ENCODE measurements at places on chromosomes 5 and 9.
A peak's percentile ranks its signal among the peaks of the same experiment; 100 is the strongest.

DNA sequence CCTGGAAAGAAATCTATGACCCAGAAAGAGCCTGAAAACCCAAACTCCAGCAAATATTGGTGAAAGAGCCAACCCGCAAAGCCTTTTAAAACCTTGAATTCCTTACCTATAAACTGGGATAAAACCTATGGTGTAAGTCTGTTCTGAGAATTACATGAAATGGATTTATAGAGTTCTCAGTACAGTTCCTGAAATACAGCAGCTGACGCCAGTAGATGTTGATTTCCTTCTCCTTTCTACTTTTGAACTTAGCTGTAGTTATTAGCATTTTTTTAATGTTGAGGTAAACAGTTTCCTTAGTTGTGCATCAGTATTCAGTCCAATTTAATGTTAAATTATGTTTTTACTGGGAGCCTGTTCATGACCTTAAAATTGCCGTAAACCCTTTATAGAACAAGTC, 3.7 kb downstream of the SPIN1 start:
- DNase-seq: no peak

- no peak for DNase-seq
Observed at GRCh38 chr5:23014825-23015224, 161.7 kb upstream of the CDH12 start.

DNA sequence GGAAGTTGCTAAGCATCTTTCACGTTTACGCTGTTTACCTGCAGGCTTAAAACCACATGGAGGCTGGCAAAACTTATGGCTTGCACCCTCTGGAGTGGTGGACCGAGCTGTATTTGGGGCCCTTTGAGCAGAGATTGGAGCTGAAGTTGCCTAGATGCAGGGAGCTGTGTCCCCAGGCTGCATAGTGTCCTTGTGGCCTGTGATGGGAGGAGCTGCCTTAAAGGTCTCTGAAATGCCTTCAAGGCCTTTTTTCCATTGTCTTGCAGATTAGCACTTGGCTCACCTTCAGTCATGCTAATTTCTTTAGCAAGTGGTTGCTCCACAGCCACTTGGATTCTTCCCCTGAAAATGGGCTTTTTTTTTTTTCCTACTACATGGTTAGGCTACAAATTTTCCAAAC, 81.5 kb upstream of the CHD1 start:
- DNase-seq: no peak

DNA sequence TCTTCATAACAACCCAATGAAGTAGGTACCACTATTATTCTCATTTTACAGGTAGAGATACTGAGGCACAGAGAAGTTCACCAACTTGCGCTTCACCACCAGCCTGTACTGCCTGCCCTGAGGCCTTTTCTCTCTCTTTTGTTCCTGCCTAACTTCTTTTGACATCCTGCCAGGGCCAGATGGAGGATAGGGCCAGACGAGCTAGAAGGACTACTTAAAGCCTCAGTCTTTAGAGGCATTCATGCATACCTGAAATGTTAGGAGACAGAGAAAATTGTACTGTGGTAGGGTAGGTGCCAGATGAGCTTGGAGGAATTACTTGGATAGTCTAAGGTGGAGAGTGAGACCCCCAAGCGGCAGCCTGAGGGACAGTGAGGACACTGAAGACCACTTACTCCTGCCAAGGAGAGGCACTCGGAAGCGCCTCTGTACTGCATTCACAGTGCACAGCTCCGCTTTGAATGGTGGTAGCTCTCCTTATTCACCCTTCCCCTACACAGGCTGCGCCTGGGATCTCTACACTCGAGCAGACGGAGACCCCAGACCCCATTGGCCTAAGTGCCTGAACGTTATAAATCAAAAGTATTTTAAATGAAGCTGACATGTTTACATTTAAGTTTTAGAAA, 6.2 kb upstream of the ORM1 start:
- no peak for DNase-seq

GRCh38 chr5:138230261-138230660, 17.1 kb upstream of the CDC23 start:
- no peak for DNase-seq

- DNase-seq: no peak
Observed at GRCh38 chr5:34580983-34581382, 75.1 kb upstream of the RAI14 start.

GRCh38 chr5:69105996-69106906, 12.4 kb downstream of the SLC30A5 start:
- no peak for DNase-seq

DNA sequence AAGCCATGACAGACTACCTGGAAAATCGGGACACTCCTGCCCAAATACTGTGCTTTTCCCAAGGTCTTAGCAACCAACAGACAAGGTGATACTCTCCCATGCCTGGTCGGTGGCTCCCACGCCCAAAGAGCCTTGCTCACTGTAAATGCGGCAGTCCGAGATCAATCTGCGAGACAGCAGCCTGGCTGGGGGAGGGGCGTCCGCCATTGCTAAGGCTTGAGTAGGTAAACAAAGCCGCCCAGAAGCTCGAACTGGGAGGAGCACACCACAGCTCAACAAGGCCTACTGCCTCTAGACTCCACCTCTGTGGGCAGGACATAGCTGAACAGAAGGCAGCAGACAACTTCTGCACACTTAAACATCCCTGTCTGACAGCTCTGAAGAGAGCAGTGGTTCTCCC, 272.1 kb upstream of the CCNG1 start:
- no peak for DNase-seq

DNA sequence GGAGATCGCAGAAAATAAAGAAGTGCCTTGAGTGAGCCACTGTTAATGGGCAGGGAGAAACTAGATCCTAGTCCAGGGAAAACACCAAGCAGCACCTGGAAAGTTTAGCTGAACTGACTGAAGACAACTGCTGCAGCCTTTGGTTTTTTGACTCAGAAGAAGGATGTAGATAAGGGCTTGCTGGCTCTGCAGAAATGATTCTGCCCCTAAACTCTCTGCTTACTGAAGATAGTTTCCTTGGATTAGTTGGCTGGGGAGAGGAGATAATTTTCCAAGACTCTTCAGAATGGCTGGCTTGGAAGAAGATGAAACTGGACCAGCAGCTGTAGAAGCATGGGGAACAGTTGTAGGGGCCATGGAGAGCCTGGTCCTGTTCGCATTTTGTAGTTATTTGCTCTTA, 471.8 kb downstream of the KDM4C start:
- no peak for DNase-seq

- DNase-seq: no peak
Observed at GRCh38 chr9:18748251-18748701, 274.3 kb downstream of the ADAMTSL1 start.

DNA sequence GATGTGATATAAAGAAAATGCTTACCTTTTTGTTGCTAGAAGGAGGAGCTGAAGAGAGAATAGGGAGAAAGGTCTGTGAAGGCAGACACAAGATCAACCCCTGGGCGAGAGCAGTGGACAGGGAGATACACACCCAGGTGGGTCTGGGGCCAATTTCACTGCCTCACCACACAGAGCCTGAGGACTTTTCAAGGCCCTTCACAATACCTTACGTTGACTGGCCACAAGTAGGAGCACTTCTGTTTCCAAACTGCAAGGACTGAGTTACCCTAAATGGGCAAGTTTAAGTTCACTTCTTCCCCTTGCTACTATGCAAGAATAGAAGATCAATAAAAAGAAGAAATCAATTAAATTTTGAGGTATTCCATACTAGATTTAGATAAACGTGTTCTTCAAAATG, 174.5 kb upstream of the SLC12A2 start:
- DNase-seq: no peak

DNA sequence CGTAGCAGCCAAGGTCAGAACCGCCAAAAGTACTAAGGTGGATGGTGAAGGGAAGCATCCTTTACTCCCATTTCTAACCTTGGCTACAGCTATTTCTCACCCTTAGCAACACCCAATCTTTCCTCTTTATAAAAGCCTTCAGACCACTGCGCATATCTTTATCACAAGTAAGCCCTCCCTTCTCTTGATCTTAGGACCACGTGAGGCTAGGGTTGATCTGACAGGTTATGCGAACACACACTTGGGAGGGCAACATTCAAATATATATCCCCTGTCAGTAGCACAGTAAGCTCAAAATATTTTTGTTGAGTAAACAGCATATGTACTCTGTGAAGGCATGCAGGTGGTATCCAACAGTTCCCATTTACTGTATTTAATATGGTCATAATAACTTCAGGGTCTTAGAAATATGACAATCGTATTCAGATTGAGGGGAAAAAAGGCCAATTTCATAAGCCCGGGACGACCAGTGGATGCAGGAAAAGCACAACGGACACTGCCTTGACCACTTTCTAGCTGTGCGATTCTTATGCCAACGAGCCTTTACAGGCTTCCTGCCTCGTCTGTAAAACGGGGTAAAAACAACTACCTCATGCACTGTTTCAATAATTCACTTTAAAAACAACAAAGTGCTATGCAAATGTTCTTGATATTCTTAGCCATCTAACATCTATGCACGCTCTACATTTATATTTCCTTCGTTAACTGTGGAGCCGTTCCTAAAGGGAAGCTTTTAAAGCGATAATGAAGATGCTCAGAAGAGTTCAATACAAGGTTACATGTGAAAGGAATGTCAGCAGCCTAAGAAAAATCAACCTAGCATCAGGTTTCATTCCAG, 1.3 kb downstream of the ARSB start:
- DNase-seq: no peak

- no peak for DNase-seq
Observed at GRCh38 chr9:5884191-5884590, 6.5 kb upstream of the MLANA start.

GRCh38 chr5:1911773-1912235, 29.1 kb upstream of the IRX4 start:
- no peak for DNase-seq

GRCh38 chr5:120823328-120823727, 359.2 kb downstream of the PRR16 start:
- DNase-seq: no peak

- no peak for DNase-seq
Observed at GRCh38 chr9:135795391-135795790, 93.4 kb downstream of the KCNT1 start.

DNA sequence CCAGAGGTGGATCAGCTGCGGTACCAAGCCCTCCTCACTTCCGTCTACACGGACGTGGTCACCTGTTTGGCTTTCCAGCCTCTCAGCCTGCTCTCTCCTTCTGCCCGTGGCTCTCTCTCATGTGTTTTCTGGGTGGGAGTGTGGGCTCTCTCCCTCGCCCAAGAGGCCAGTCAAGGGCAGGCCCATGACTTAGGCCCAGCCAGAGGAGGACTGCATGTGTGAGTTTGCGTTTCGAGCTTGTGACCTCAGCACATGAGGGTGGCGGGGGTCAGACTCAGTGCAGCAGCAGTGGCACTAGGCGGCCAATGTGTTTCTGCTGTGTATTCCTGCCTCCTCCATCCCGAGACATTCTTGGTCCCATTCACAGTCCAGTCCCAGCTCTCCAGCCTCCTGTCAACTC, 82.5 kb upstream of the SMIM23 start:
- DNase-seq: no peak

GRCh38 chr5:172005708-172006320, 624 bp downstream of the FBXW11 start:
- peak; percentile 29 for DNase-seq

DNA sequence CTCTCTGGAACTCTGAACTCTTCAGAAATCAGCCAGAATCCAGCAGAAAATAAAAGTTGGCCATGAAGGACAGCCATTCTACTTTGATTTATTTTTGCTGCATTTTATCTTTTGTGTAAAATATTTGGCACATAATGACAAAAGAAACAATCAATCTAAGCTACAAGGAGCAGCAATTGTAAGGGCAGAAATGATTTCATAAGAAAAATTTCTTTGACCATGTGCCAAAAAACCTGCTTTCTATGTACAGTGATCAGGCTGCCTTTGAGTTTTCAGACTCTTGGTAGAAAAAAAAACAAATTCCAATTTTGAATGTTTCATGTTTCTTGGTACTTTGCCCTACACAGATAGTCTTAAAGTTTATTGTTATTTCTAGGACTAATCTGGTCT, 69.8 kb upstream of the SLC1A3 start:
- no peak for DNase-seq

GRCh38 chr5:82628364-82628910, 350.3 kb upstream of the RPS23 start:
- no peak for DNase-seq

GRCh38 chr5:24280215-24280614, 364.6 kb downstream of the CDH10 start:
- no peak for DNase-seq

DNA sequence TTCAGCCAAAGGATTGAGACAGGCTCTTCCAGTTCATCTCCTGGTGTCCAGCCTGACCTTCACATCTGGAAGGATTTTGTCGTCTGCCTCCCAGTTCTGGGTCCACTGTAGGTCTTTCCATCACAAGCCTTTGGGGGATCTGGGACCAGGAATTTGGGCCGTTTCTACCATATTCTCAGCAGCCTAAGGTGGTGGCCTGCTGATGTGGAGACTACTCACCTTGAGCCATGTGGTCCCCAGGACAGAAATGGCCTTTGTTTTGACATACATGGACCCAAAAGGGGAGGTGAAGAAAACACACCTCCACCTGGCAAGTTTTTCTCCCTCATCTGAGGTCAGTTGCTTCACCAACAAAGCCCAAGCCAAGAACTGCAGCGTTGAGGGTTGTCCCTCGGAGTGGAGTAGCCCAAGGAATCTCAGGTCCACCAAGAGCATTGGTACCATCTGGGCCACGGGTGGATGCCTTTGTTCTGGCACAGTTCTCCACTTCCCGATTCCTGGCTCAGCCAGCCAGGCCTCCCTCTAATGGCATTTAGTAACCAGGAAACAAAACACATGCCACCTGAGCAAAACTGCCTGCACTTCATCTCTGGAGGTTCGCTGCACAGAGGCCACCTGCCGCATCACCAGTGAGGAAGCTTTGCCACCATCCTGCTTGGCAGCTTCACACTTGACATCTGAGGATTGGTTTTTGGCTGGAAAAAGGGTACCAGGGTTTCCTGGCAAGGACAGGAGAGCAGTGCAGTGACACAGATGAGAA, 24.7 kb downstream of the AMBP start:
- DNase-seq: no peak

- no peak for DNase-seq
Observed at GRCh38 chr9:99832558-99832864, 10.8 kb downstream of the NR4A3 start.

GRCh38 chr5:74294231-74294705, 346.3 kb downstream of the ENC1 start:
- no peak for DNase-seq

- no peak for DNase-seq
Observed at GRCh38 chr5:59597690-59598546, 295.6 kb downstream of the PDE4D start.

- no peak for DNase-seq
Observed at GRCh38 chr5:33641744-33642505, 201.2 kb downstream of the TARS1 start.

- no peak for DNase-seq
Observed at GRCh38 chr5:171821286-171821685, 35.7 kb downstream of the SMIM23 start.

All from activated naive CD4-positive, alpha-beta T cell treated with Interleukin-2 at 50 U/mL for 16 hours (primary cell).